ENCODE measurements at places on chromosomes 4 and X.

DNA sequence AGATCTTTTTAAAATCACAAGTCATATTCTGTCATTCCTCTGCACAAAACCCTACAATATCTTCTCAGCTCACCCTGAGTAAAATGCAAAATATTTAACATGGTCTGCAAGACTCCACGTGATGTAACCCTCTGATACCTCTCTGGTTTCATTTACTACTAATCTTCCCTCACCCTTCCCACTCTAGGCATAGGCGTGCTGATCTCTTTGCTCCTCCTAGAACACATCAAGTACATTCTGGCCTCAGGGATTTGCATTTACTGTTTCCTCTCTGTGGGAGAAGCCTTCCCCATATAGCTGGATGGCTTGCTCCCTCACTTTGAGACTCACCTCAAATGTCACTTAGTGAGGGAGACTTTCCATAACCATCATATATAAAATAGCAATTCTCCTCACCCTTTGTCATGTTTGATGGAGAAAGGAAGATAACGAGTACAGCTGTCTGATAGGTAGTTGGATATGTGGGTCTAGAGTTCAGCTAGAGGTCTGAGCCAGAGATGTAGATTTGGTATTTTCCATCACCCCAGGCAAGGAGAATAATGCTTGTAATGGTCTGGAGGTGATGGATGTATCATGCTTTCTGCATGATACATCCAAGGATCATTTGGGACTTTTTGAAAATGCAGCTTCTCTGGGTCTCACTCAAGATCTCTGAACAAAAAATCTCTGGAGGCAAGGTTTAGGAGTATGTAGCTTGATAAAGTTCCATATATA lies 123.9 kb upstream of the VAMP7 start:
- DNase-seq, result no peak

GRCh38 chrX:120001787-120002186 lies 58.2 kb upstream of the NKAP start:
- DNase-seq, result no peak

- peak; percentile 71 for DNase-seq
Measured at GRCh38 chr4:174423257-174423944, 98.9 kb downstream of the HPGD start.

DNA sequence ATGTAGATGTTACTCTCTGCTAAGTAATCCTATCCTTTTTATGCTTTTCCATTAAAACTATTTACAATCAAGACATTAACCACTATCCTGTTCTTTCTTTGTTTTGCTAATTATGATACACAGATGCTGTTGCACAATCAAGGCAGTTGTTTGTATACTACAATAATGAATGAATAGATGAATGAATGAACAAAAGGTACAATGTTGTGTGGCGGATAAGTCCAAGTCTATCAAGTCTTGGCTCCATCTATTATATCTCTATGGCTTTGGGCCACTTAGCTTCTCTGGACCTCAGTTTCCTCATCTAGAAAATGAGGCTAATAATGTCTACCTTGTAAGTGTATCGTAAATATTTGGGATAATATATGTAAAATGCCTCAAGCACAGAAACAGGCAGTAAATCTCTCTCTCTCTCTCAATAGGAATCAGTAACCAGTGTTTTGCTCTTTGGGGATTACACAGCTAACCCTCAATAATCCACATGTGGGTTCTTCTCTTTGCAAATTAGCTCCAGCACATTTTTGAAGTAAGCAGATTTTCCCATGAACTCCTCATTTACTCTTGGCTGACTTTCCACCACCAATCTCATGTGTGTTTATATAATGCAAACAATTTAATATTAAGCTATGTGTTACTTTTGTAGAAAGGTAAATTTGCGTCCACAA lies 27.8 kb upstream of the TSPAN5 start:
- no peak for DNase-seq

DNA sequence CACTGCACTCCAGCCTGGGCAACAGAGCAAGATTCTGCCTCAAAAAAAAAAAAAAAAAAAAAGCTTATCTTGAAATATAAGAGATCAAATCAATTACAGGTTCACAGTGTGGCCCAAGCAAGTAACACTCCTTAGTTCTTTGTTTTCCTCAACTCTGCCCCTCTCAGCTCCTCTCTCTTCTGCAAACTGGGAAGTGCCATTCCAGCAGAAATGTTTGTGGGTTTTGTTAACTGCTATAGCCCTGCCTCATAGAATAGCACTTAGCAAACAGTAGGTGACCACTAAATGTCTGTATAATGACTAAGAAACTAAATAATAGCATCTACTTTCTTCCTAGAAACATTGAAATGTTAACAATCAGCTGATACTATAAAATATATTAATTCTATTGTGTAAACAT lies 160.0 kb upstream of the NAP1L5 start:
- no peak for DNase-seq

GRCh38 chr4:15333692-15334633 lies 93.9 kb upstream of the C1QTNF7 start:
- DNase-seq, result no peak

DNA sequence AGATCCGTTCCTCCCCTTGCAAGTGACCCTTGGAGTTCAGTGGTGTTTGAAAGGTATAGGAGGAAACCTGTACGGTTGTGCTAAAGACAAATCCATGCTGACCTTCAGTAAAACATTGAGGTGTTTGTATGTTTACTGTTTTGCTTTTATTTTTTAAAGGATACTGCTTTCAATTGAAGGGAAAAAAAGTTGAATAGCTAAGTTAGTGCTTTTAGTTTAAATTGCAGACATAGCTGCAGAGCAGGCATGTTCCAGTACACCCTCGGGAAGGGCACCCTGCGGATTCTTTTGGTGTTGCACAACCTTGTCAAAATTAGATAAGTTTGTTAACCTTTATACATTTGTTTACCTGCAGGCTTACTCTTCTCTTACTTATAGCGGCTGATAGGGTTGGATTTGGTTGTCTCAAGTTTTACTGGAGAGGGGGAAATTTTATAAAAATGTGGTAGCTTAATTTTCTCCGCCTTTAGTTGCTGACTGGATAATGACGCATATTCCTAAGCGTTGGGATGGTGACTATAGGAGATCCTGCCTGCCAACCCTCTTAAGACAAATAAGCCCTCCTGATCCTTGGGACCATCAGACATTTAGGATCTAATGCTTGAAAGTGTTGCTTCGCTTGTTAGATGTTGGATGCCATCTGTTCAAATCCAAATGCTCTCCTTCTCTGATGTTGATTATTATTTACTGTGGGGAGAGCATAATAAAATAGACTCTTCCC lies 2.0 kb downstream of the RAPGEF2 start:
- DNase-seq, result peak; percentile 5

DNA sequence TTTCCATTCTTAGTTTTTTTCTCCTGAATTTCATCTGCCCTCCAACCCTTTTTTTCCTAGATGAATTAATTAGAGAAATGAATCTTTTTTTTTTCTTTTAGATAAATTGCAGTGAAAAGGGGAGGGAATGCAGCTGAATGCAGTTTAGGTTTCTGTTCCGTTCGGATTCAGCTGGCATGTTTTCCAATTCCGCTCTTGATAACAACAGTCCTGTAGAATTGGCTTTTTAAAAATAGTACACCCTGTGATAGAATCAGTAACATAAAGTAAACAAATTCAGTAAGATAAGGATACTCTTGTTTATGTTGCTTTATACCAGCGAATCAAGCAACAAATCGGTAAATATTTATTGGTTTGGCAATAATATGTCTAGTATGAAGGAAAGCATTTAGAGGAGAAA lies 103.5 kb downstream of the UNC5C start:
- no peak for DNase-seq

GRCh38 chr4:15929540-15929939 lies 9.0 kb downstream of the FGFBP1 start:
- DNase-seq, result no peak

DNA sequence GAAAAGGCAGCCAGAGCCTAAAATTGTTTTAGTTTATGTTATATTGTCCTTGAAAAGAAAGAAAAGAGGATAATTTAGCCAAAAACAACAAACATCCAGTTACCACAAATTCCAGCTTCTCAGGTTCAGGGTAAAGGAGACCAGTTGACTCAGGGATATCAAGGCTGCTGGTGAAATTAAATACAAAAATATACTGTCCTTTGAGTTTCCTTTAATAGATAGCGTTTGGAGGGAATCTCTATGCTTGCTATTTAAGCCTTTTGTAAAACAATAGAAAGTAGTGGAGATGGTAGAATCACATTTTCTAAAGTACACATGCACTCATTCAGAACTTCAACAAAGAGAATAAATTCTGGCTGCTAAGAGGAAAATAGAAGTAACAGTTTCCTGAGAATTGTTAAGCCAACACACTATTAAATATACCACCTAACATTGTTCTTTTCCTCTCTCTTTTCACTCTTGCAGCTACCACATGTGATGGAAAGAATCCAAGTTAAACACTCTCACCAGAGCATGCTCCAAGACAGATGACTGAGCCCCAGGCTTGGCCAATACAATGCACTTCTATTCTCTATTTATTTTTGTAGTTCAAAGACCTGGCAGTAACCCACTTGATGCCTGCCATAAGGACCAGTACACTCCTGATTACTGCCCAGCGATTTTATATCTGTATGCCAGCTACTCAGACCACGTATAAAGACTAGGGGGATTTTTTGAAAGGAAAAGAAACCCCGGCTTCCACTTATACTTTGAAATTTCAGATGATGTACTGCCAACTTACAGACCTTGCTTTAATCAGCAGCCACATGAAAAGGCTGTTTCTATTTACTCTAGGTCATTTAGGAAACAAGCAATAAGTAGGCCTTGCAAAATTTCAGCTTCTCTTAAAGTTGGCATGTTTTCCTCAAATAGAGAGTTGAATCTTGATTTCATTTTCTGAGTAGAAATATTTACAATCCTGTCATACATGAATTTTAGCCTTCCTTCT lies 756.9 kb downstream of the FAT4 start:
- peak; percentile 9 for DNase-seq

- DNase-seq, result no peak
Measured at GRCh38 chr4:100848841-100849240, 331.0 kb upstream of the EMCN start.

DNA sequence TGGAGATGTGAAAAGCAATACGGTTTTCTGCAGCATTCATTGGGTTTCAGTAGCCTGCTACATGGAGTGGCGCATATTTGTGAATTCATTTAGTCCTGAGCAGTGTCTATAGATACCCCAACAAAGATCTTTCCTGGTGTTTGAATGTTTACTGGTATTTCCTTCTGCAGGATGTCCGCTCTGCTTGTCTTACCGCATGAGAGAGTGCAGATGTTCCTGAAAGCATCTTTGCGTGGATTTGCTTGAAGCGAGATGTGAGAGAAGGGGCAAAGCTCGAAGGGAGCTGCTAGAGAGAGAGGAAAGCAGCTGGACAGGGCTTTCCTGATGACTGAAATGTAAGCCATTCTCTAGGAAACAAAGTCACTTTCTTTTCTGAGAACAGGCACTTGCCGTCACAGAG lies 40.9 kb upstream of the GYPA start:
- DNase-seq, result no peak

DNA sequence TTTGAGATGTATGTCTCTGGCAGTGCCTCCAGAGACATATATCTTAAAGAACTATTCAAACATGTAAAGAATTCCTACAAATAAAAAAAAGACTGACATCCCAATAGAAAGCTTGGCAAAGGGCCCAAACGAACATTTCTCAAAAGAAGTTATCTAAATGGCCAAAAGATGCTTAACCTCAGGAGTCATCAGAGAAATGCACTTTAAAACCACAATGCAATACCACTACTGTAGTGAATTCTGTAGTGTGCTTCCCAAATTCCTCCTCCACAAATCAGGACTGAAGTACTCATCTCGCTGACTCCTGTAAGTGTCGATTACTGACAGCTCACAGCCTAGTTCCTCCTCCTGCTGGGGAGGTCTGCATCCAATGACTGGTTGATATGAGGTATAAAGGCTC lies 129.0 kb upstream of the MAMLD1 start:
- DNase-seq, result peak; percentile 69

- DNase-seq, result no peak
Measured at GRCh38 chr4:137614491-137614890, 82.2 kb upstream of the PCDH18 start.

- DNase-seq, result no peak
Measured at GRCh38 chr4:147754037-147754445, 22.2 kb downstream of the ARHGAP10 start.

DNA sequence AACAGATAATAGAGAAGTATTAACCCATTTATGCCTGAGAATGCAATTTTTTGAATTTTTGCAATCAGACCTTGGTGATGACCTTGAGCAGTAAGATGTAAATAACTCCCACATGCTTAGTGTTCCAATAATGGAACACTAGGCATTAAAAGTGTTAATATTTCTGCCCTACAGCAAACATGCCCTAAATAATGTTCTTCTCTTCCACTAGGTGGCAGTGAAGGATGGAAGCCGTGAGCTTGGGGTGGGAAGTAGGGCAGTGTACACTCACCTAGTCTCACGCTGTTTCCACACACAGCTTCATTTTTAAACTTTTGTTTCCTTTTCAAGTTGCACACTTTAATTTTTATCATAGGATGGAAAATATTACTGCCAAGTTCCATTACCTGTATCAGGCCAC lies 613.1 kb upstream of the HS3ST1 start:
- no peak for DNase-seq

DNA sequence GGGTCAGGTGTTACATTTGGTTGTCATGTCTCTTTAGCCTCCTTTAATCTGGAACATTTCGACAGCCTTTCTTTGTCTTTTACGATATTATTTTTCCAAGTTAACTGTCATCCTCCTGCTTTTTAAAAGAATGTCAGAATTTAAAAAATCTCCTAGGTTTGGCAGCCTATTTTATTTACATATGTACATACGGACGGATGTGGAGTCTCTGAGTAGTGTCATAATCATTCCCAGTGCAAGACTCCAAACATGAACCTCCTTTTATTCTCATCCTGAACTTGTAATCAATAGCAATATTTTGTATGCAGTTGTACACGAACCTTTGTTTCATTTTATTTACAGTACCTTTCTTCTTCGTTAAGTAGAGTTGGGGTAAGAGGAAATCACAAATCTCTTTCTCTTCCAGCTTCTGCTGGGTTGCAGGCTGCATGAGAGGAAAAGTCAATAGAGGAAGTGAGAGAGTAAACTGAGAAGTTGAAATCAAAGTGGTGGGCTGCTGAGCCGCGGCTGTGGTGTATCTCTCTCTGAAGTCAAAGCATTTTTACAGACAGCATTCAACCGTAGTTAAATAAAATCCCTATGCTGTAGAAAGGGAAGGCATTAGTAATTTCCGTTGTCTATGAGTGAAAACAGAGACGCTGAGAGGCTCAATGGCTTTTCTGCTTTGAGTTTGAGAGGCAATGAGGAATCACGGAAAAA lies 53.9 kb upstream of the RPS6KA3 start:
- no peak for DNase-seq

DNA sequence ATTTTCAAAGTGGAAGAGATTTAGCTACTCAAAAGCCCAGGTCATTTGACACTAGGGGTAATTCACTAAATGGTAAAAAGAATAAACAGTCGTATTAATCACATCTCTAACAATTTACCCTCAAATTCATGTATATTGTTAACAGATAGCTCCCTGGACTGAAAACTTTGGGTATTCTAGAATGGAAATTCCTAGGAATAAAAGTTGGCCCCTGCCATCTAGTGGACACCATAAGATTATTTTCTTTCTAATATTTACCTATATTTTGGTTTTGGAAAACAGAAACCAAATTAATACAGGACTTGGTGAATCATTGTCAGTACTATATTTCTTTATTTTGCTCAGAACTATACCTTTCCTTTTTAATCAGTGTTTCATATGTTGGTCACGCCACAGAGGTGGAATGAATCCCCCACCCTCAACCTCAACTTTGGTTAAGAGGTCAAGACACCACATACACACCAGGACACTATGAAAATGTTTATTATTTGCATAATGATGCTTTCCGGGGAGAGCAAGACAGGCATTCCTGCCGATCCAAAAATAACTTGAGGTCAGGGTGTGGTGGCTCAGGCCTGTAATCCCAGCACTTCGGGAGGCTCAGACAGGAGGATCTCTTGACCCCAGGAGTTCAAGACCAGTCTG lies 96.2 kb upstream of the APOOL start:
- no peak for DNase-seq

GRCh38 chr4:116603096-116603495 lies 482.3 kb downstream of the TRAM1L1 start:
- DNase-seq, result no peak
